CD4-positive, alpha-beta memory T cell (primary cell): ENCODE measurements at places on chromosomes 5 and 9. TPM values are rescaled to one million over a fixed set of nuclear protein-coding genes. Genes with fewer than 3 reads are reported as not detected.

The POU5F2 gene
- 1.7 TPM for total RNA-seq

The ITK gene
- 398 TPM for total RNA-seq

The FASTKD3 gene
- 14.0 TPM for total RNA-seq

The CCDC127 gene
- total RNA-seq = 7.7 TPM

The RUSC2 gene
- total RNA-seq = 0.50 TPM

The FOXD4L6 gene
- not detected for total RNA-seq

The LOX gene
- not detected for total RNA-seq

The NELFB gene
- 44.3 TPM for total RNA-seq

The SH3RF2 gene
- not detected for total RNA-seq

The SELENOP gene
- 1.4 TPM for total RNA-seq

The COL23A1 gene
- total RNA-seq = 0.25 TPM

The DOCK8 gene
- 315 TPM for total RNA-seq

The ANKRD34B gene
- not detected for total RNA-seq

The ROR2 gene
- 0.29 TPM for total RNA-seq

The CTSV gene
- total RNA-seq = not detected

The IL13 gene
- not detected for total RNA-seq

The ARHGEF39 gene
- total RNA-seq = not detected

The FAM151B gene
- total RNA-seq = 0.39 TPM

The HAVCR1 gene
- total RNA-seq = 5.7 TPM

The FOXD4L4 gene
- 0.47 TPM for total RNA-seq

The SV2C gene
- not detected for total RNA-seq

The ORM2 gene
- total RNA-seq = not detected

The SPINK7 gene
- not detected for total RNA-seq

The ZCCHC9 gene
- 26.1 TPM for total RNA-seq
